Kasumi-1 (cell line): ENCODE measurements at places on chromosomes 2 and 18.

GRCh38 chr2:191432121-191432520 lies 186.9 kb downstream of the MYO1B start:
- DNase-seq: no peak

DNA sequence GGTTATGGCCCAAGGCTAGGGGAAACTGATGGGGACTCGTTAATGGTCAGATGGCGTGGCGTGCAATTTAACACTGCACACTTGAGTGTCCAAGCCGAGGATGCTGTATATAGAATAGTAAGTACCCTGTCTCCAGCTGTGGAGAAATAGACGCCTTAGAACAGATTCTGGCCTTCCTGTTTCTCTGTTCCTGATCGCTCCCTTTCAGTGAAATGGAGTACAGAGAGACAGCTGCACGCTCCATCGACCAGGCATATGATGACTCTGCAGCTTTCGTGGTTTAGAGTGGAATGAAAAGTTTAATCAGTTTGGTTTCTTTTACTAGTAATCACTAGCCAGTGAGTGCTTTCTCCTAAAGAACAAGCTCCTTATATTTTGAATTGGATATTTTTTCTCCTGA lies 213.4 kb downstream of the NEDD4L start:
- peak; percentile 6 for DNase-seq

- no peak for DNase-seq
Measured at GRCh38 chr2:47187069-47187468, 32.0 kb upstream of the STPG4 start.

- DNase-seq: no peak
Measured at GRCh38 chr2:122070241-122070731, 314.8 kb downstream of the TSN start.

- DNase-seq: no peak
Measured at GRCh38 chr2:195769975-195770374, 112.9 kb downstream of the SLC39A10 start.

DNA sequence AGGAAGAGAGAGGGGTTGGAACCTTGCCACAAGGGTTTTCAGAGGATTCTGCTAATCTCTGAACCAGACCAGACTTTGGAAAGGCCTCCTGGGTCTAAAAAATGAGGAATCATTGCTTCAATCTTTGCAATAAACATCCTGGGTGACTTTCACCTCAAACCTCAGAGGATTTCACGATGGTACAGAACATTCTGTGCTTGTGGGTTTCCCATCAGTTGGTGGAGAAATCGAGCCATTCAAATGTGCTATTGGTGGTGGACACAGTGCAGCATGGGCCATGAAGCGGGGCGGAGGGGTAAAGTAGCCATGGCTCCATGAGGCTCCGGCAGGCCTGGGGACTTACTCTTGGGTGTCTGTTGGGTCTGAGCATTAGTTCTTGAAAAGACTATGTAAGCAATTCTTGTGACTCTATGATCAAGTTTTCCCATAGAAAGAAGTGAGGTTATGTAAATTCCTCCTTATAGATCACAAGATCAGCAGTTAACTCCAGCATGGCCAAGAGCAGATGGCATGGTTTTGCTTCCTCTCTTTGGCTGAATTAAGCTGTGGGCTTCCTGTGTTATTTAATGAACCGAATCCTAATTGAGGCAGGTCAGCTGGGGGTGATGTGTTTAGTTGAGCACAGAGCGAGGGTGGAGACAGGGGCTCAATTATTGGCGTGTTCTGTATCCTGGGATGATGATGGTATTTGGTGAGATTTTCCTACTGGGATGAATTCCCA lies 1.9 kb upstream of the IL1R2 start:
- no peak for DNase-seq
